ENCODE measurements at places on chromosomes 3 and 15.

DNA sequence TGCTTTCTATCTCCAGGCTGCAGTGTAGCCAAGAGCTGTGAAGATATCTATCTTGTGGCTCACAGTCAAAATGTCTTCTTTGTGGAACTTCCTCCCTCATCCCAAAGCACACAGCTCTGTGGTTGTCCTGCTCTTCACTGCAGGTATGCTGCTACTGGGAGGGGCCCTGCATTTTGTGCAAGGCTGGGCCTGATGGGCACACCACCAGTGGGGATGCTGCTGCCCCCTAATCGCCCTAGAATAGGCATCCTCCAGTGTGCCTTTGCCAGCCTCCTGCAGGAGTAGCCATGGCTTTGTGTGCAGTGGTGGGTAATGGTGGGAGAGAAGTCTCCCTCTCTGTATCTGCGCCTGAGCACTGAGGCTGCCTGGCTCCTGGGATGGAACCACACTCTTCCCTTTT lies 297.3 kb downstream of the DOCK3 start:
- no peak for DNase-seq

GRCh38 chr3:53845881-53846133 lies 412 bp downstream of the CHDH start:
- no peak for DNase-seq

GRCh38 chr3:12944849-12945248 lies 103.5 kb upstream of the RPL32 start:
- DNase-seq, result no peak

- no peak for DNase-seq
Measured at GRCh38 chr15:77905301-77905920, 172.1 kb downstream of the TBC1D2B start.

GRCh38 chr15:72833561-72833960 lies 50.0 kb upstream of the ADPGK start:
- no peak for DNase-seq

DNA sequence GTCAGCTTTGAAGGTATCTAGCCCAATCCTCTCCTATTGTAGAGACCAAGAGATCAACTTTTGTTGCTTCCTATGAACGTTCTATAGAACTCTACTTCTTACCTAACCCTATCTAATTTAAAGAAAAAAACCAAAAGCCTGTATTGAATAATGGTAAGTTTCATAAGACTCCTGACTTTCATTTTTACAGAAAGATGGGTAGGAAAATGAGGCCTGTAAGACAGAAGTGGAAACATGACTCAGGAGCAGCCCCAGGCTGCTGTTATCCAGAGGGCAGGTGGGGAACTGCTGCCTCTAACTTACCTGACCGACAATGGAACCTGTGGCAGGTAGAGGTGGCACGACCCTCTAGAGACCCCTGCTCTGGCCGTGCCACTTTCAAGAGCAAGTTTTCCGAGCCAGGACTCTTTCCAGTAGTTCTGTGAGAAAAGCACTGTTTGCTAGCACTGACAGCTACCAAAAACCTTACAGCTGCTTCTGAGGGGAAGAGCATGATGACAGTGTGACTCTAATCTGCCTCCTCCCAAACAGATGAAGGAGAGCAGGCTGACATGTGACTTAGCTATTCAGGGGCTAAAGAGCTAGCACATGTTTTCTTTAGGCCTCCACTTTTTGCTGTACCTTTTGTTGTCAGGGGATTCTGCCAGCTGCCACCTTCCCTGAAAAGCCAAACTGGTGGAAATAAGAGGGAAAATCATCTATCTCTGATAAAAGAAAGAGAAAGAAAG lies 17.5 kb downstream of the POPDC2 start:
- no peak for DNase-seq

- DNase-seq, result no peak
Measured at GRCh38 chr3:188268336-188268735, 114.4 kb downstream of the LPP start.

DNA sequence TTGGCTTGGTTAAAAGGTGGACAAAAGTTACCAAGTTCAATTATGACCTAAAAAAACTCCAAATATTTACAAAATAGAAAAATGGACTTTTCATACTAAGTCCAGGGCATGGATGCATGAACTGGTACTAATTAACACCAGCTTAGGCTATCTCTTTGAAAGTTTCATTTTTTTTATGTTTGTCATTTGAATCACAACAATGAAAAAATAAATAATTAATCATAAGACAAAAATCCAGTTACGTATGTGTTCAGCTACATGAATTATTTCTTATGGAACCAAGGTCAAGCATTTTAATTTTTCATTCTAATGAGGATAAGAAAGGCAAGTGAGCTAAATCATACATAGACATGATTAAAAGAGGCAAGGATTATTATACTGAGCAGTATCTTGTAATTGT lies 23.7 kb upstream of the STRIT1 start:
- no peak for DNase-seq

GRCh38 chr15:61000276-61000675 lies 228.8 kb downstream of the RORA start:
- DNase-seq, result no peak

- DNase-seq, result no peak
Measured at GRCh38 chr15:77630956-77631744, 1.6 kb downstream of the LINGO1 start.

DNA sequence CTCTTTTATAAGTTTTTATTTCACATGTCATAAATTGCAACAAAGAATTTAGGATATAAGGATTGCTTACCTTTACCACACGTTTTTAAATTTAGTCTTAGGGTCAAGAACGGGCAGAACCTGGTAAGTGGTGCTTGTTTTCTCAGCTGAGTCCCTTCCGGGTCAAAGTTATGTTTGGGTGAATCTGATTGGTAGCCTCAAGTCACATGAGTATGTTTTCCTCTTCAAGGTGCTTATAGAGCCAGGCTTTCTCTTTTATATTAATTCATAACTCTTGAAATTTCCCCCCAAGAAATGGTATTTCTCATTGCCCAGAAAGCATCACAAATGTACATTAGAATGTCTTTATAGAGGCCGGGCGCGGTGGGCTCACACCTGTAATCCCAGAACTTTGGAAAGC lies 415.7 kb upstream of the ROBO2 start:
- no peak for DNase-seq

- DNase-seq, result no peak
Measured at GRCh38 chr3:47421741-47422649, 41.2 kb downstream of the PTPN23 start.

DNA sequence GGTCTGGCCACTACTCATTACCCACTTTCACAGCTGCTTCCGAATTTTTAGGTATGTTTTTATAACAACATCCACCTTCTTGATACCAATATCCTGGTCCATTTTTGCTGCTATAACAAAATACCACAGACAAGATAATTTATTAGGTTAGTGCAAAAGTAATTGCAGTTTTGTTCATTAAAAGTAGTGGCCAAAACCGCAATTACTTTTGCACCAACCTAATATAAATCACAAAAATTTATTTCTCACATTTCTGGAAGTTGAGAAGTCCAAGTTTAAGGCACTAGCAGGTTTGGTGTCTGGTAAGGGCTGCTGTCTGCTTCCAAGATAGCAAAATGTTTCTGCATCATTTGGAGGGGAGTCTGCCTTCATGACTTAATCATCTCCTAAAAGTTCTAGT lies 624.7 kb upstream of the ALCAM start:
- no peak for DNase-seq

DNA sequence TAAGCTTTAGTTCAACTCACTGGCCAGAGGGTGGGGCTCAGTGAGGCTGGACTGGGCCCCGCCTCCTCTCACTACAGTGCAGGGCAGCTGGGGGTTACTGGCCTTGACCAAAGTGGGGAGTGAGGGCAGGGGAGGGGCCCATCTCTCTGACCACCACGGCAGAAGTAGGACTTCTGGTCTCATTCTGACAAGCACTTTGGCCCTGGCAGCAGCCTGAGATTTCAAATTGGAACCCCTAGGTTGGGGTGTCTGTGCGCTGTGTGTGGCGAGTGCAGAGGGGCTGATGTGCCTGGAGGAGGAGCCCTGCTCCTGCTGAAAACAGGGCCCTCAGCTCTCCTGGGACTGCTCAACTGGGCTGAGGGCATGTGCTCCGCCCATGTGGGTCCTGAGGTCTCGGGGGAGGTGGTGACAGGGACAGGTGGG lies 60.3 kb upstream of the RPL32 start:
- DNase-seq, result no peak

DNA sequence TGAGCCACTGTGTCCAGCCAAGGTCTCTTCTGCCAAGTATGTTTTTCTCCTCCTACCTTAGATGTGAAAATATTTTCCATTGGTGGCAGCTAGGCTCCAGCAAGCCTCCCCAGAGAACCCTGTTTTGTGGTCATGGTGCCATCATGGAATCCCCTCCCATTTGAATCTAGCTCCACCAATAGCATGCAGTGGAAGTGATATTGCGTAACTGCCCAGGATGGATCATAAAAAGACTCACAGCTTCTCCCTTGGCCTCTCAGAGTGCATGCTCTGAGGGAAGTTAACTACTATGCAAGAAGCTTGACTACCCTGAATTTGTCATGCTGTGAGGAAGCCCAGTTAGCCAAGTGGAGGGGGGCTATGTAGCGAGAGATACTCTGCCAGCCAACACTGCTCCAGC lies 27.5 kb downstream of the CRYGS start:
- no peak for DNase-seq

DNA sequence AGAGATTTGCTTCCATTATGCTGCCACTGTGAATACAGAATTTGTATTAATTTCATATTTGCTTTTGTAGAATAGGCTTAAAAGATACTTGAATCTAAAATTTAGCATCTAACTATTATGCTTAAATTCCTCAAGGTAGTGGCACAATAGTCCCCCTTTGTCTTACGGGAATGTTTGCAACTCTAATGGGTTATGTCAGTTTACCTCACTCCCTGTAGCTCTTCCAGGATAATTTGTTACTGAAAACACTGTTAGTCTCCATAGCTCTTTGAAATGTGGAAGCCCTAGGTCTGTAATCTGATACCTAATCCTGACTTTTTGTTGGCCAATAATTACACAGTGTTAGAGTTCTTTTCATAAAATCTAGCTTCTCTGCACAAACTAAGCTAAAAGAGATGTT lies 433.4 kb downstream of the PYDC2 start:
- no peak for DNase-seq

GRCh38 chr15:38843736-38844590 lies 279.3 kb upstream of the RASGRP1 start:
- DNase-seq, result no peak

DNA sequence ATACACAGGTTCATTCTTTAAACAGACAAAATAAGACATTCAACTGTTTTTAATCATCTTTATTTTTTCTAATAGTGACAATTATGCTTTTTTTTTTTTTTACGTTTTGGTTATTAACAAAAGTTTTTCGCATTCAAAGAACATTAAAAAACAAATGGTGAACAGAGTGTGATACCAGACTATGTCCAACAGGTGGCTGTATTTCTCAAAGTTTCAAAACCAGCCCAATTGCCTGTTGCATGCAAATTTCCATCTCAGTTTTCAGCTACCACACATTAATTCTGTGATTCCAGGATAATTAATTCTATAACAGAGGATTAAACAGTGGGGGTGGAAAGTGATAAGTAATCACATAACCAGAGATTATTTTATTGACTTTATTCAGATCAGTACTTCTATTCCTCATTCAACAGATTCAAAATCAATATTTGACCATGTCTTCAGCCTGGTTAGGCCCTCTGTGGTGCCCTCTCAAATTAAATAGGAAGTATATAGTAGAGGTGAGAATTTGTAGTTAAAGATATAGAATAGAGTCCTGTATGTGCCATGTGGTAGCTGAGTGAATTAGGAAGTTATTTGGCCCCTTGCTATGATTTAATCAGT lies 122.2 kb upstream of the DCBLD2 start:
- DNase-seq, result no peak

GRCh38 chr3:67357610-67358458 lies 296.6 kb downstream of the SUCLG2 start:
- DNase-seq, result no peak

GRCh38 chr15:33242669-33243191 lies 48.2 kb upstream of the FMN1 start:
- no peak for DNase-seq

- no peak for DNase-seq
Measured at GRCh38 chr3:195715134-195715533, 5.6 kb upstream of the MUC20 start.

DNA sequence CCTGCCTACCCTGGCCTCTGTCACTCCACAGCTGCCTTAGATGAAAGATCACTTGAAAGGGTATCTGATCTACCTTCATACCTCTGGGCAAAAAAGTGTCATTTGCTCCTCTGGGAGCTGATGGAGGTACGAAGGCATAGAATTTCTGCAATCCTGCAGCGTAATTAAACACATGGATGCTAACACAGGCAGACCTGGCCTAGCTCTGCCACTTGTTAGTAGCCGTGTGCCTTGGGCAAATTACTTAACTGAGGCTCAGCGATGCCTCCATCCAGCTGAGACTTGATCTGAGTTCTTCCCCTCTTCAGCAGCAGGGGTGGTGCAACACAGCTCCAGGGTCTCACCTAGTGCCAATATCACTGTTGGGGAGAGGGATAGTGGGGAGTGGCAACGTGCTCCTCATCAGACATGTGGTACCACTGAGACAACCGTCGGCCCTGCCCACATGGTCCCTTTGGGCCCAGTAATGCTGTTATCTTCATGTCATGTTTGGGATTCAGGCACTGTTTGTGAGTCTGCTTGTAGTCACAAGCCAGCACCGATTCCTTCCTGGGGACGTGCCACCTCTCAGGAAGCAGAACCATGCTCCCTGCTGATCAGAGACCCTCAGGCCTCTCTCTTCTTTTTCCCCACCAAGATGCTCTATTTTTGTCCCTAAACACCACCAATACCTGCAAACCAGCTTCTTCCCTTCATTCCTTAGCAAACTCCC lies 34.1 kb upstream of the PIAS1 start:
- DNase-seq, result no peak

Data from CD4-positive, alpha-beta T cell treated with Interleukin-4 for 1 hour (primary cell).